ENCODE measurements at places on chromosomes 12 and 14.

DNA sequence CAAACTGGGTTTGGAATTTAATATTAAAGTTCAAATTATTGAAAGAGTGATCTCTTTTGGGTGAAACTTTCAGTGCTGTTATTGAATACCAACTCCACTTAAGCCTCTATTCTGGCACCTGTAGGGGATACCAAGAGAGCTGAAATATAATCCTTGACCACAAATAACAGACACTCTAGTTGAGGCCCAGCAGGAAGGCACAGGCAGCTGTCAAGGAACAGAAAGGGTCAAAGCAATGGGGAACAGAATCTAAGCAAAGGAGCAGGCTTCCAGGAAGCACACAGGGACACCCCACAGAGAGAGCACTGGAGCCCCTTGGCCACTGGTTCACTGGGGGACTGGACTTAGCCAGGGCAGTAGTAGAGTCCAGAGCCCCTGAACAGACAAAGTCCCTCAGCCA is 120.9 kb upstream of the SFSWAP start:
- no peak for DNase-seq

- DNase-seq, result no peak
Measured at GRCh38 chr14:68637106-68638021, 155.5 kb downstream of the ZFP36L1 start.

- no peak for DNase-seq
Measured at GRCh38 chr12:106115440-106115839, 23.3 kb downstream of the NUAK1 start.

- no peak for DNase-seq
Measured at GRCh38 chr12:42910656-42911055, 321.1 kb upstream of the PRICKLE1 start.

- no peak for DNase-seq
Measured at GRCh38 chr12:110514363-110514762, 12.2 kb downstream of the RAD9B start.

Data from bone marrow (tissue), 2 donors.